ENCODE measurements at places on chromosomes 5 and 9.

- no peak for DNase-seq
Measured at GRCh38 chr9:99593610-99594009, 228.1 kb upstream of the NR4A3 start.

GRCh38 chr9:34413231-34413852, 36.6 kb upstream of the MYORG start:
- peak; percentile 66 for DNase-seq

DNA sequence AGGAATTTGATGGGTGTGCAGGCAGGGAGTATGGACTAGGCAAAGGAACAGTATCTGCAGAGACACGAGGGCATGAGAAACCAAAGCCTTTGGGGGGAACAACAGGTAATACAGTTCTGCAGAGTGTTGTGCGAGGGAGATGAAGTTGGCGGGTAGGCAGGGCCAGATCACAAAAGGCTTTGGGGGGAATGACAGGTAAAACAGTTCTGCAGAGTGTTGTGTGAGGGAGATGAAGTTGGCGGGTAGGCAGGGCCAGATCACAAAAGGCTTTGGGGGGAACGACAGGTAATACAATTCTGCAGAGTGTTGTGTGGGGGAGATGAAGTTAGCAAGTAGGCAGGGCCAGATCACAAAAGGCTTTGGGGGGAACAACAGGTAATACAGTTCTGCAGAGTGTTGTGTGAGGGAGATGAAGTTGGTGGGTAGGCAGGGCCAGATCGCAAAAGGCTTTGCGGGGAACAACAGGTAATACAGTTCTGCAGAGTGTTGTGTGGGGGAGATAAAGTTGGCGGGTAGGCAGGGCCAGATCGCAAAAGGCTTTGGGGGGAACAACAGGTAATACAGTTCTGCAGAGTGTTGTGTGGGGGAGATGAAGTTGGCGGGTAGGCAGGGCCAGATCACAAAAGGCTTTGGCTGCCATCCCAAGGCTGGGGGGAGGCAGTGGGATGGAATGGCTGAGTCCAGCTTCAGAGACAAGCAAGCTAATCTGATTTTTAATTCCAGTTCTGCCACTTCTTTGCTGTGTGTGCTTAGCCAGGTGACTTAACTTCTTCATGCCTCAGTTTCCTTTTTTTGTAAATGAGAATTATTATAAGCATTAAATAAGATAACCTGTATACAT, 33.0 kb downstream of the FRMPD1 start:
- no peak for DNase-seq

DNA sequence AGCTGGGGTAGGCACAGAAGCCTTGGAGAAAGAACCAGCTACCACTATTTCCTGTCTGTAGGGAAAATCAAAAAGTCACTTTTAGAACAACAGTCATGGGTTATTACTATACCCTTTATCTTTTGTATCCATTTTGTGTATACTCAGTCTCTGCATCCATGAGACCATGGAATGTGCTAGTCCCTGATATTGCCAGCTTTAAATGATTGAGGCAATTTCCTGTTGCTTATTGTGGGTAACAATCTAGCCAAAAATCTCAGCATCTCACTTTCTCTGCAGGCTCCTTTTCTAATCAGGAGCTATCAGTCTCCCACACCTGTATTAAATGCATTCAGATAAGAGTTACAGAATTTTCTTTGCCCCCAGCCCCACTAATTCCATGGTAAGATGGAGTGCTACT, 968 bp upstream of the KDM3B start:
- DNase-seq: no peak

- DNase-seq: no peak
Measured at GRCh38 chr5:10734037-10734709, 26.9 kb downstream of the DAP start.

- peak; percentile 57 for DNase-seq
Measured at GRCh38 chr5:145237843-145238242, 597.3 kb downstream of the PRELID2 start.

- no peak for DNase-seq
Measured at GRCh38 chr5:31181376-31181987, 12.0 kb upstream of the CDH6 start.

GRCh38 chr9:96052686-96053085, 177.2 kb downstream of the ERCC6L2 start:
- DNase-seq: no peak

Measured in RPMI8226 (cell line).